HEK293T (cell line): ENCODE measurements at places on chromosomes 7 and 10.

DNA sequence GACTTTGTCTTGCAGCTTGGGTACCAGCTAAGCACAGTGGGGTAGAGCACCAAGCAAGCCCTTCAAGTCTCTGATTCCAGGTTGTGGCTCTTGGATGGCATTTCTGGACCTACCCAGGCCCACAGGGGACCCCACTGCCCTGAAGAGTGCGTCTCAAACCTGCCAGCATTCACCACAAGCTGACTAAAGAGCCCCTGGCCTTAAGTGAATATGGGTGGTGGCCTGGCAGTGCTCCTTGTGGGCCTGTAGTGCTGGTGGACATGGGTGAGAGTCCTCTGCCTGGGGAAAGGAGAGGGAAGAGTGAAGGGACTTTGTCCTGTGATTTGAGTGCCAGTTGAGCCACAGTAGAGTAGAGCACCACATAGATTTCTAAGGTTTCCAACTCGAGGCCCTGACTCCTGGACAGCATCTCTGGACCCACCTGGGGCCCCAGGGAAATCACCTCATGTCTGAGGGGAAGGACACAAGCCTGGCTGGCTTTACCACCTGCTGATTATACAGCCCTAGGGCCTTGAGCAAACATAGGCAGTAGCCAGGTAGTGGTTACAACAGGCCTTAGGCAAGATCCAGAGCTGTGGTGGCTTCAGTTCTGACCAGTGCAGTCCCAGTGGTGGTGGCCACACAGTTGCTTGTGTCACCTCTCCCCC is 23.7 kb downstream of the GSDME start:
- no peak for DNase-seq

- DNase-seq, result no peak
These were observed 59.9 kb downstream of the MAP3K8 start for GRCh38 chr10:30493609-30494530.

- DNase-seq, result no peak
These were observed 24.5 kb upstream of the TTYH3 start for GRCh38 chr7:2607122-2607922.

DNA sequence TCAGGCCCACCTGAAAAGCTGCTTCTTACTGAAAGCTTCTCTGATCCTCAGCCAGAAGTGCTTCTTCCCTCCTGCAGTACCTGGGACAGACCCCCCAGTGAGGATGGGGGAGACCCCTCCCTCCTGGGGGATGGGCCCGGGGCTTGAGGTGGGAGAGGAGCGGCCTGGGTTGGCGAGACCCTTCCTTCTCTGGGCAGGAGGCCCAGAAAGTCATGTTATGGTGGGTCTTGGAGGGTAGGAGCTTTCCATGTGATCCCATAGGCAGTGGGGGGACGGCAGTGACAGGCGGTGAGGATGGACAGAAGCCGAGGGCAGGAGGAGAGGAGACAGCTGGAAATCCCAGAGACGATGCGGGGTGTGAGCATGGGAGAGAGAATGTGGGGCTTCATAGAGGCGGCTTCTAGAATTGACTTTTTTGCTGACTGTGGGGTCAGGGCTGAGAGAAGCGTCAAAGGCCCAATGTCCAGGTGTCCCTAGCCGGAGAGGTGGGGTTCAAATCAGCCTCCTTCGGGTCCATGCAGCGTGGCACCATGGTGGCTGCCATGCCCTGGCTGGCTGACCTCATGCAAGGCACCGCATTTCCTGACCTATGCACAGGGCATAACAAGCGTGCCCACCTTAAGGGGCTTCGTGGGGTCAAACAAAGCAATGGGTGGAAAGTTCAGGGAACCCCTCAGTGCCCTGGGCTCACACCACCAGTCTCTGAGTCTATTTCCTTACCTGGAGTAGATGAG is 154.0 kb downstream of the UBE2H start:
- DNase-seq, result no peak

- DNase-seq, result no peak
These were observed 143.0 kb downstream of the RSU1 start for GRCh38 chr10:16674147-16674703.

DNA sequence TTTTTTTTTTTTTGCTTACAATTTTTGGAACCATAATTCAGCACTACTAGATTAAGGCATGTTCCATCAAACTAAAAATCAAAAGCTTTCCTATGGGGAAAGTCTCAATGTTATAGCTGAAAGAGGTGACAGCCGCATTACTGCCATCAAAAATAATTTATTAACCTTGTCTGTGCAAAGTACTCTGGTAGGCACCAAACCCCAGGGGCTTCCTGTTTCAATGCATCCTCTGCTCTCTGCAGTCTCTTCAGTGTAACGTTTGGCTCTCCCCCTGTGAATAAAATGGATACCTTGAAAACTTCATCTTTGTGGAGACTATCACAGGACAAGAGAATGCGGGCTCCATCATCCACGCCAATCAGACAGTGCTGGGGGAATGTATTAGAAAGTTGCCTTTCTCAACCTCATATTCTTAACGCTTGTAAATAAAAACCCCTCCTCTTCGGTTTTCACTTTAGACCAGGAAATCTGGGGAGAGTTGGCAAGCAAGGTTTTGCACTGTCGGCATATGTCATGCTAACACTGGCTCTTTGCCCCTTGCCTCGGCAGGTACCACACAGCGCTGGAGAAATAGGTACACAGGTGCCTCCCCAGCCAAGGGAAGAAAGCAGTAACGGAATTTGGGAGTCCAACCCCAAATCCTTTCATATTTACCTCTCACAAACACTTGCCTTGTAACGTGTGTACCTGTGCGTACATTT is 1.6 kb upstream of the NRG3 start:
- no peak for DNase-seq

DNA sequence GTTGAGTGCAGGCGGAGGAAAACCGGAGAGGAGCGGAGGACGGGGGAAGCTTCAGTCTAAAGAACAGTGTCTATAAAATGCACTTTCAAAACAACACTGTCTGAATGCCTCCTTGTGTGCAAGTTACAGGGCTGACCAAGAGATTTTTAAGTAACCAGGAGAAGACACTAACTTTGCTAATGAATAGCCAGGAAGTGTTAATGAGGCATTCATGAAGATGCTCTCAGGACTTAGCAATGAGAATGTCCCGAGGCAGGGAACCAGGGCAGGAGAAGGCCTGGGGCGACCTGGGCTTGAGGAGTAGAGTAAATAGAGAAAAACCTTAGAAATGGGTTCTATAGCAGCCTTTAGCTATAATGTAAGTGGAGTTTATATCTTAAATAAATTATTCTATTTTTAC is 312.1 kb downstream of the SKIDA1 start:
- DNase-seq, result no peak

DNA sequence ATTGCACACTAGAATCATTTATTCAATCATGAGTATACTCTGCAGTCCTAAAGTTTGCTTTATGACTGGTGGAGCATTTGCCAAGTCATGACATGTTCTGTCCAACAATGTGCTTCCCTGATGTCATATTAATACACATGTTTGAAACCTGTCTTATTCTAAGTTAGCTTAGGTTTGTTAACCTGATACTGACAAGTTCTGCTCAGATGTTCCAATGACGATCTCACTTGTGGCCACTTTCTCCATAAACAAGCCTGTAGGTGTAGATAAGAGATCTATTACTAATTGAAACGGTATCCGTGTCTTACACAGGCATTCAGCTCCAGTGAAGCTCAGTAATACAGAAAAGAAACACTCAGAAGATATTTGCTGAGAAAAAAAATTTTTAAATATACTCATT is 64.9 kb downstream of the GPR37 start:
- DNase-seq, result no peak
